ENCODE measurements at places on chromosomes 1 and 21.
A peak's percentile ranks its signal among the peaks of the same experiment; 100 is the strongest.

GRCh38 chr1:231040019-231040799 lies at the start of gene FAM89A:
Gene FAM89A (minus strand): TSS chr1:231040254. CDS start chr1:231040211, 43 bp downstream.
- peak; percentile 74 for DNase-seq

DNA sequence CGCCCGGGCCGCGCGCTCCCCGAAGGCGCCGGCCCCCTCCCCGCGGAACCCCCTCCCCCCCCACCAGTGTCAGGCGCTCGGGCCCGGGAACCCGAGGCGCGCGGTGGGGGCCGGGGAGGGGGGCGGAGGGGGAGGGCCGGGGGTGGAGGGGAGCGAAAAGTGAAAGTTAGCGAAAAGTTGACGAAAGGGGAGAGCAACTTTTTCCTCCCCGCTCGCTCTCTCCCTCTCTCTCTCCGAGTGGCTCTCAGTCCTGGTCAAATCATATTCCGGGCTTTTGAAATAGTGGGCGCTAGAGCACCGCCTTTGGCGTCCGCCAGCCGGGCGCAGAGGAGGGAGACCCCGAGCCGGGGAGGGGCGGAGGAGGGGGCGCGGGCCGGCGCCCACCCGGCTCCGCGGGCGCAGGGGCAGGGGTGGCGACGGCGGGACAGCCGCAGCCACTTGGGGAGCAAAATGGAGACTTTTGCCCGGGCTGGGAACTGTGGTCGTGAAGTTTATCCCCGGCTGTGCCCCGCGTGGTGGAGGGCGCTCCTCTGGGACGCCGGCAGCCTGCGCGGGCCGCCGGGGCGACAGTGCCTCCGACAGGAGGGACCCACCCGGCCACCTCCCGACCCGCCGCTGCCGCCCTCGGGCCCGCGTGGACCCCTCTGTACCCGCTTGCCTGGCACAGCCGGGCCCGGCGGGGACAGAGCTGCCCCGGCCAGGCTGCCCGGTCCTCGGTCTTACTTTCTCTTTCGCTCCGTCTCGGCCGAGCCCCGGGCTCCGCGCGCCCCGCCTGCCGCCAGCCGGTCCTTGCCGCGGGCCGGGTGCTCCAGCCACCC lies 697 bp downstream of the PRDM16 start:
- DNase-seq: no peak

GRCh38 chr1:5554784-5555183 lies 437.4 kb downstream of the NPHP4 start:
- no peak for DNase-seq

- DNase-seq: no peak
Observed at GRCh38 chr1:165218731-165219130, 137.8 kb downstream of the LMX1A start.

DNA sequence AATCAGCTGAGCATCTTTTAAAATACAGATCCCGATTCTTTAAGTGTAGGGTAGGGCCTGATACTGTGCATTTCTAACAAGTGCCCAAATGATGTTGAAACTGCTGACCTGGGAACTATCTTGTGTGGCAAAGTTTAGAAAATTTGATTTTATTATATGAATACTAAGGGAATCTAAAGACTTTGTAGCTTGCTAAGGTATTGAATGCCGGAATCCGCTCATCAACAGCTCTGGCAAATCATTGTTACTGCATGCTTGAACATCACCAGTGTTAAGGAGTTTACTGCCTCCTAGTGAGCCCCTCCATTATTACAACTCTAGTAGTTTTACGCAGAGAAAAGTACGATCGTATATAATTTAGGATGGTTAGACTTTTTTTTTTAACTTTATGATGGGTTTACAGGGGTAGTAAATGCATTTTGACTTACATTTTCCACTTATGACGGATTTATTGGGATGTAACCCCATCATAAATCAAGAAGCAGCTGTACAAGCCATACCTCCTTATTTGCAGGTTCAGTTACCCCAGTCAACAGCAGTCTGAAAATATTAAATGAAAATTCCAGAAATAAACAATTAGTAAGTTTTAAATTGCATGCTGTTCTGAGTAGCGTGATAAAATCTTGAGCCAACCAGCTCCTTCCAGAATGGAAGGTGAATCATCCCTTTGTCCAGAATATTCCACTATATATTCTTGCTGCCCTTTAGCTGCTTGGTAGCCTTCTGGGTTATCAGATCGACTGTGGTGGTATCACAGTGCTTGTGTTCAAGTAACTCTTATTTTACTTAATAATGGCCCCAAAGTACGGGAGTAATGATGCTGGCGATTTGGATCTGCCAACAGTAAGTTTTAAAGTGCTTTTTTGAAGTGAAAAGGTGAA lies 892 bp downstream of the TYW3 start:
- peak; percentile 23 for DNase-seq

DNA sequence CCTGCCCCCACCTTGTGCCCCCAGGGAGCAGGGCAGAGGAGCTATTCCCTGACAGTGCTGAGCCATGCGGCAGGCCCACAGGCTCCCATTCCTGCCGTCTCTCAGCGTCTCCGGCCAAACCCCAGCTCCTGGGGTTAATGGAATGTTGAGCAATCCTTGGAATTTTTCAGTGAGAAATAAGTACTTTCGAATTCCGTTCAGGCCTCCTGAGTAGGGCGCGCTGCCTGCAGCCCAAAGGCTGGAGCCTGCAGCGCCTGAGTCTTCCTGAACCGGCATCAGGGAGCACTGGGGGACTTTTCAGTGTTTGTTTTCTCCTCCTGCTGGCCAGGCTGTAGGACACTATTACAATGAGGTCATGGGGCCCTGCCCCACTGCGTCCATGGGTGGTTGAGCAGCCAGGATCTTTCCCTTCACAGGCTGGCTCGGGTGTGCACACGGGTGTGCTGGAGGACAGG lies 33.3 kb upstream of the CSF1 start:
- no peak for DNase-seq

DNA sequence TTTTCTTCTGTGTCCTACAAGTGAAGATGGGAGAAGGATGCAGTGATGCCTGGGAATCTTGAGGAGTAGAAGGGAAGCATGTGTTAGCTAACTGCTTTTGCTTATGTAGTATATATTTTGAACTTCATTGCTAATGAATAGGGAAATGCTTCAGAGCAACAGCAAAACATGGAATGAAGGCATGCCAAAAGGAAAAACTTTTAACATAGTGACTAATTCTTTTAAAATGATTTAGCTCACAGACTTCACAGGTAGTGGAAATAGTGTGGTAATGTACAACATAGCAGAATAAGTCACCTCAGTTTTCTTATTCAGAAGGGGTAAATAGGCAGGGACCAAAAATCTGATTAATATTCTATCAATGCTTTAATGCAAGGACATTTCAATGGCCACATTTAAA lies 95.5 kb downstream of the LYPLAL1 start:
- DNase-seq: no peak

DNA sequence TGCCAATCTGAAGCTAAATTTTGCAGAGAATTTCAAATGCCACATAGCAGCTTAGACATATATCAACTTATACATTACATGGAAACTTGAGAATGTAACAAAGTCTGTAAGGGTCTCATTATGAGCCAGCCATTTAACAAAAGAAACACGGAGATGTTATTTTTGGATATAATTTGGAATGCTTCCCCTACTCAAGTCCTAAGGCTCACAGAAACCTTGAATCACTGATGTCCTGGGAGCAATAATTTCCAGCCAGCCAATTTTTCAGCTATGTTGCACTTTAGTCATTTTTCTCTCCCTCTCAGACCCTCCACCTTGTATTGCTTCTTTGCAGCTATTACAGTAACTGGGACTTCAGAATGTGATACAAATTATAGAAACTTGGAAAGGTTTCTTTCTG lies 56.9 kb downstream of the EIF2B3 start:
- DNase-seq: no peak

GRCh38 chr1:2190491-2190976 lies 4.0 kb downstream of the FAAP20 start:
- DNase-seq: no peak

- no peak for DNase-seq
Observed at GRCh38 chr1:170587253-170587593, 55.3 kb downstream of the GORAB start.

DNA sequence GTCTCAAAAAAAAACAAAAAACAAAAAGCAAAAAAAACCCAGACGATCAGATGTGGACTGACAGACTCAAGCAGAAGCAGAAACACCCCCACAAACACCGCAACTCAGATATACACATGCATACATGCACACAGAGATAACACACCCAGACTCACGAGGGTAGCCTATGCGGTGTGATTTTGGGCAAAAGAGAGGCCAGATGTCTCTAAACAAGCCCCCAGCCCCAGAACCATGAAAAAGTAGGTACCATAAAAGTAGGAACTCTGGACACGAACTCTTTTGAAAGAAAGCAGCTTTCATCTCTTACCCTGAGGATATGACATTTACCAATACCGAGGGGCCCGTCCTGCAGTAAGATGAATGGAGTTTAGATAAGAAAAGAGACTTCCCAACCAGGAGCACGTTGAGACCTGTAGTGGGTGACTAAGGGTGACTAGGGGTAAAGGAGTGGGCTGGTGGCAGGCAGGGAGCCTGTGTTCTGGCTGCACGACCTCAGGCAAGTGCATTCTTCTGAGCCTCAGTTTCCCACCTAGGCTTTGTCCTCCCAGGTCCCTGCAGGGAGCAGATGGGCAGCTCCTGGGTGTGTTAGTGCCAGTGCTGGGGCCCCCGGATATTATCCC lies 1.5 kb upstream of the TINAGL1 start:
- DNase-seq: no peak

DNA sequence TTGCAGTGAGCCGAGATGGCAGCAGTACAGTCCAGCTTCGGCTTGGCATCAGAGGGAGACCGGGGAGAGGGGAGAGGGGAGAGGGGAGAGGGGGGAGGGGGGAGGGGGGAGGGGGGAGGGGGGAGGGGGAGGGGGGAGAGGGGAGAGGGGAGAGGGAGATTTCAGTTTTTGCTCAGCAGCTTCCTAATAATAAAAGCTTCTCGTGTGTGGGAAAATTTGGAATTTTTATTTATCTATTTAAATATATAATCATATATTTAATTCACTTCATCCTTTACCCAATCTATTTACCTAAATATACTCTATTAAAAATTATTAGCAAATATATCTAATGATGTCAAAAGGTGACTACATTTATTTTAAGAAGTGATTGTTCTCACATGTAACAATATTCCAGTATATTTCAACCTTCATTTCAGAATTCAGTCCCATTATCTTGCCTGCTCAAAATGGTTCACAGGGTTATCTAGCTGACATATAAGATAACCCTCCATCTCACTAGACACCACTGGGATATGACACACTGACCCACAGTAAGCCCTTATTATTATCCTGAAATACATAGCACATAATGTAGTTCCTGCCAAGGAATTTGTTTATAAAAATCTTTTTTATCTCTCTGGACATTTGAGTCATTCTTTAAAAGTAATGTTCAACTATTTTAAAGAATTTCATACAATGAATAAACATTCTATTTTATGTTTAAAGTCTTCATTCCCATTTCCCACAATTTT lies 105.9 kb downstream of the GPATCH2 start:
- no peak for DNase-seq

GRCh38 chr1:246012341-246012740 lies 494.7 kb downstream of the SMYD3 start:
- no peak for DNase-seq

GRCh38 chr21:38716942-38717341 lies 88.8 kb upstream of the ETS2 start:
- DNase-seq: no peak

DNA sequence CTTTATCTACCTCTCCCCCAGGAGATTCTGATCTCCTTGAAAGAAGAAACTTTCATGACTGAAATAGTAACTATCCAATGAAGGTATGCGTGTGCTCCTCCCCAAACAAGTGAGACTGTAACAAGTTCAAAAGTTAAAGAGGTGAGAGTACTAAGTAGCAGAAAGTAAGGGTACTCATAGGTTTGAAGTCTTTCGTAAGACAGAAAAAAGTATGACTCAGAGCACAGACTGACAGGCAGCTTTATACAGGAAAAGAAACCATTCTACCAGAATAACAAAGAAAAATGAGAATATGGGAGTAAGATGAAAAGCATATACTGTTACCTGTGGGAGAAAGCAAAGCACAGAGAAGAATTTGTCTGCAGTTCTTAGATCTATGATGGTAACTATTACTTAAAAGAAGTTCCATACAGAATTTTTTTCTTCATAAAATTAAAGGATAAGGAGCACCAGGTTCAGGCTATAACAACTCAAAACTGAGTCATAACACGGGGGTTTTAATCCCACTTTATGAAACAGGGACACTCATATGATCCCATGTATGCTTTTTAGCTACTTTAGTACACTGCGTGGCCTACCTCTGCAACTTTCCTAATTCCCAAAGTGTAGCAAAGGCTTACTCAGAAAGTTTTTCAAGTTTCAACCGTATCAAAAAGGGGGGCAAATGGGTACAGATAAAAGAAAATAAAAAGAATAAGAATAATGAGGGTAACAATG lies 52.0 kb downstream of the FOXJ3 start:
- no peak for DNase-seq

DNA sequence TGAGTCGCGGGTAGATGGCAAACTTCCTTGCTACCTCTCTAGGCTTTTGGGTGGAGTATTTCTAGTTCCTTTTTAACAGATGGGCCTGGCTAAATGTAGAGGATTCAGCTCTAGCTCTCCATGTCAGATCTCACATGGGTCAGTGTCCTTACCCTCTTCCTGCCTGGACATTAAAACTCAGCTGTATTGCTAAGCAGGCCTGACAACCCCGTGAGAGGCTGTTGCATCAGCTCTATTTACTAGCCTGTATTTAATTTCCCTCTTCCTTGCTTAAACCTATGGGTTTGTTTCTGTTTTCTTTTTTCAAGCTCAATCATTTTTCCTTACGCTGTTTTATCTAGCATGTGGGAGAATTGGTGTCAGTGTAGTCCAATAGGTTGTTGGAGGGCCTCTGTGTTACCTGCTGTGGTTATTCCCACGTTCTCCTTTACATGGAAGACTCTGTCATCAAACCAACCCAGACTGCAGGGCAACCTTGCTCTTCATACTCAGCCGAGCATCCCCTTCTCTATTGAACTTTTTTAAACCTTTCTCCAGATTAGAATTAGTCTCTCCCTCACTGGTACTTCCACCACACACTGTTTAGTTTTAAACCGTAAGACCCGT lies 79.5 kb upstream of the BACH1 start:
- no peak for DNase-seq

DNA sequence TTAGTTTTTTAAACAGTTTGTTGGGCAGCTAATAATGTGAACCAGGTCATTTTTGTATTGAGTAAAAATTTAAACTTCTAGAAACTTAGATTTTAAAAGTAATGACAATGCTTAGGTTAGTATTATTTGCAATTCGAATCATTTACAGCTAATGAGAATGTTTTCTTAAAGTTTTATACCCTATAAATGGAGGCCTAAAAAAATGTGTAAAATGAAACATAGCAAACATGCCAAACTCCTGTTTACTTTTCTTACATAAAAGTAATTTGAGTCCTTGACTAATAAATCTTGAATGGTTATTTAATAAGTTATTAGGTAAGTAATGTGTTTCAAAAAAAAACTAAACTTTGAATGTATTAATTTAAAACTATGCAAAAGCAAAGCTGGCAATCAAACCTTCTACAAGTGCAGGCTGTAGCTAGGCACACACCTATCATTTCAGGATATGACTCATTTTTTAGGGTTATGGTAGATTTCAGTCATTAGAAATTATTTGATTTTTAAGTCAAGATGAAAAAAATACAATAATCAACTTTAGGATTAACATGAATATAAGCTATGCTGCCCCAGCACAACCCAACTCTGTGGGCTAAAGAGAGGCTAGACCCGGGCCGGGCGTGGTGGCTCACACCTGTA lies 41.5 kb downstream of the CLSTN1 start:
- no peak for DNase-seq

GRCh38 chr1:51061231-51061918 lies 40.7 kb upstream of the C1orf185 start:
- no peak for DNase-seq

- DNase-seq: no peak
Observed at GRCh38 chr21:41958886-41959563, 5.2 kb upstream of the C2CD2 start.

- DNase-seq: no peak
Observed at GRCh38 chr1:184947497-184948256, 26.6 kb downstream of the NIBAN1 start.
